ENCODE measurements at places on chromosomes 5 and 9. TPM values are rescaled to one million over a fixed set of nuclear protein-coding genes. Genes with fewer than 3 reads are reported as not detected.

SREK1 gene
- 133 TPM for polyA plus RNA-seq

SLCO4C1 gene
- 24.9 TPM for polyA plus RNA-seq

TLX3 gene
- polyA plus RNA-seq, result not detected

- no peaks in the 10 kb centered on the region for H3K4me1 ChIP-seq
- no peaks in the 10 kb centered on the region for H3K27me3 ChIP-seq
- no peak overlapping the region for H3K4me3 ChIP-seq
- no peak overlapping the region for H3K27ac ChIP-seq
- peak; percentile 65 for DNase-seq
Measured at GRCh38 chr5:39283231-39283818, 64.0 kb upstream of the FYB1 start.

DNA sequence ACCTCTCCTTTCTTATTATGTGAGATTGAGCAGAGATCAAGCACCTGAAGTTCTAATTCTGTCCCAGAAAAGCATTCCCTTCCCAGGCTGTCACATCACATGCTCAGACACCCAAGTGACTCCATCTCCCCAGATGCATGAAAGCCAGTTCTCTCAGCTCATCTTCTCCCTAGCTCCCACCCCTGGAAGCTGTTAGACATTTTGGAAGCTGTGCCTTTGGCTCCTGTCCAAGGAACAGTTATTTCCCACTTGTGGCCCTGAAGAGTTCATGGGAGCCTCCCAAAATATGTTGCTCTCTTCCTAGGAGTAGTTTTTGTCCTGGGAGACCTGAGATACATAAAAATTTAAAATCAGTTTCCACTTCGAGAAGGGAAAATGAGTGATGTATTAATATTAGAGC, 161.4 kb upstream of the GAS1 start:
- H3K27me3 ChIP-seq, result no peaks in the 10 kb centered on the region
- no peak overlapping the region for H3K4me3 ChIP-seq
- H3K36me3 ChIP-seq, result no peaks in the 10 kb centered on the region
- H3K4me1 ChIP-seq, result no peaks in the 10 kb centered on the region
- H3K27ac ChIP-seq, result no peak overlapping the region
- DNase-seq, result no peak

DNA sequence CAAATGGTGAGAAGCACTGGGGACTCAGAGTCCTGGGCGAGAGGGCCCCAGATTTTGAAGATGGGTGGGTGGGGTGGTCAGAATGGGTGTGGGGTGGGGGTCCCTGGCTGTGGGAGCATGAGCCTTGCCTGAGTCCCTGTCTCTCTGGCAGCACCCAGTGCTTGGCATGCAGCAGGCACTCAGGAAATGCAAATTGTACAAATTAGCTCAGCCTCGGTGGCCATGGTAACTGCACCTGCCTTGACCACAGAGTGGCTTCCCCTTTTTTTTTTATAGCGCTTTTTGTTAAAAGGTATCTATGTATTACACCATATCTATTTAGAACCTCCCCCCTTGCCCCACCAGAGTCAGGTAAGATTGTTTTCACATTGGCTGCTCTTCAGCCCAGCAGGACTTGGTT, 19.2 kb upstream of the PITX1 start:
- H3K4me3 ChIP-seq, result no peak overlapping the region
- H3K27me3 ChIP-seq, result peaks cover 52% of the 10 kb centered on the region
- no peaks in the 10 kb centered on the region for H3K36me3 ChIP-seq
- no peak overlapping the region for H3K27ac ChIP-seq
- H3K4me1 ChIP-seq, result peaks cover 12% of the 10 kb centered on the region
- DNase-seq, result no peak

DNA sequence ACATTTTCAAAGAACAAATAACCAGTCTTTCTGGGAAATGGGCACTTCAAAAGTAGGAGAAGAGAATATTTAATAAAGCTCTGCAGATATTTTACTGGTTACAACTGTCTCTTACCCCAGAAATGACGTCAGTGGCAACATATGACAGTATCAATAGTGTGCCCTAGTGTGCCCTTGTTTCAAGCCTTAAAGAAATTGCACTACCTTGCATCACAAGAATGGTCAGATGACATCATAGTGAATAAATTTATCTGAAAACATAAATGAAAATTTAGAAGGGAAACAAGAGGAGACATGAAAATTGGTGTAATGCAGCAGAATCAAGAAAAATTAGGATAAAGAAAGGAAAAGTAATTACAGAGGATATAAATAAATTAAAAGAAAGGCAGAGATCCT, 176.7 kb downstream of the GNAQ start:
- no peak overlapping the region for H3K4me3 ChIP-seq
- H3K36me3 ChIP-seq, result peaks cover 2% of the 10 kb centered on the region
- no peaks in the 10 kb centered on the region for H3K27me3 ChIP-seq
- peaks cover 16% of the 10 kb centered on the region for H3K4me1 ChIP-seq
